ENCODE measurements at places on chromosomes 7 and 10. TPM values are rescaled to one million over a fixed set of nuclear protein-coding genes. Genes with fewer than 3 reads are reported as not detected.
A peak's percentile ranks its signal among the peaks of the same experiment; 100 is the strongest.

The FAM25G gene
- not detected for total RNA-seq

The CHST15 gene
- 39.7 TPM for total RNA-seq

The TFPI2 gene
- total RNA-seq, result 42.5 TPM

GRCh38 chr10:68053553-68053952 lies 21.5 kb downstream of the HERC4 start:
- DNase-seq, result no peak

DNA sequence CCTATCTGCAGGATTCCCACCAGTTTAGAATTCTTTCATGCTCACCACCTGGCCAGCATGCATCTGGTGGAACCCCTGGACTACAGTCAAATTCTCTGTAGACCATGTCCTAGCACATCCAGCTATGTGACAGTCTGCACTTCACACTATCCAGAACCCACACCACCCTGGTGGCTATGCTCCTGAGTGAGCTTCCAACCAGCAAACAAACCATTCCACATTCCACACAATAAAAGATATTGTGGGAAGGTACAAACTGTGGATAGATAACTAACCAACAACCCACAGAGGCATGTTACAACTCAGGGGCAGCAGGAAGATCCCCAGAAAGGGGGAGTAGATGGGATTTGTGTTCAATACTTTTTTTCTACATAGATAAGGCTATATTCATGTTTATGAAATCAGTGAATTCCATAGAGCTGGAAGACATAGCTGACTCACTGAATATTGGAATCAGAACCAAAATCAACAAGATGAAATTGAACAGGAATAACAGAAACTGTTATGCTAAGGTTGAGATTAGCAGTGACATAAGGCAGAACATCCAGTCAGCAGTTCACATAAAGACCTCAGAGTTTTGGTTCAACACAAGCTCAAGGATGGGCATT lies 72.5 kb downstream of the LRRC17 start:
- no peak for DNase-seq

GRCh38 chr10:113326160-113327111 lies 226.4 kb upstream of the HABP2 start:
- no peak for DNase-seq

DNA sequence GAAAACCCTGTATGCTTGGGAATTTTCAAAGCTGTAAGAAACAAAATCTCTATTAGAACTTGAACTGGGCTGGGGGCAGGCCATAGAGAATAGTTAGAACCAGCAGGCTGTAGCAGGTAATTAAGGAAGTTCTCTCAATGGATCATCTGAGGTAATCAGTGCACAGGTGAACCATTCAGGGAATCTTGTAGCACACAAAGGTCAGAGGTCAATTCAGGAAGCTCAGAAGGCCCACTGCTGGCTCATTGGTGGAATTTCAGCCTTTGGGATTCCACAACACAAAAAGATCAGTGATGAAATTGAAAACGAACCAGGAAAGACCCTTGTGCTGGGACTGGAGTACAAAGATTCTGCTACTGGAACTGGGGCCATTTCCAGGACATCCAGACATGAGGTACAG lies 82.0 kb downstream of the TMEM168 start:
- DNase-seq, result no peak

DNA sequence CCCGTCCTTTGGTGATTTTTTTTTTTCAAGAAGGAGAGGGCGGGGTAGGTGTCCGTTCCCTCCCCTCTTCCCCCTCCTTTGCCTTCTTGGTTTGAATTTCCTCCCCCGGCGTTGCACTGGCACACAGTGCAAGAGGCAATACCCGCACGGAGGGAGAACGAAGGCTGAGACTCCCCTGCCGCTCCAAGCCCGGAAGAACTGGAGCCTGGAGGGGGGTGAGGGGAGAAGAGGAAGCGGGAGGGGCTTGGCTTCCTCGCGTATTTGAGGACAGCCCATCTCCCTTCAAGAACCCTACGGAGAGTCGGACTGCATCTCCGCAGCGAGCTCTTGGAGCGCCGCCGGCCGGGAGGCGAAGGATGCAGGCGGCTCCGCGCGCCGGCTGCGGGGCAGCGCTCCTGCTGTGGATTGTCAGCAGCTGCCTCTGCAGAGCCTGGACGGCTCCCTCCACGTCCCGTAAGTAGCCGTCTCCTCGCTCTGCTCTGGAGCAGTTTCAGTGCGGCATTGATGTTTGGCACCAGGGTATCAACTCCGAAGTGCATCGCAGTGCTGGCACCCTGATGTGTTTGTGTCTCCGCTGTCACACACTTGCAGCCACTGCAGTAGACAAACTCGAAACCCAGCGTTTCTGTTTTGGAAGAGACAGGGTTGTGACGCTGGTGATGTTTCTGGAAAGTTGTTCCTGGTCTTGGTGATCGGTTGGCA lies at the start of gene CNTNAP2:
Gene CNTNAP2, plus strand, starts transcription at position 281 of the 702 bp plus-strand sequence. Its CDS starts 76 bp downstream, at position 357.
- DNase-seq, result peak; percentile 94

DNA sequence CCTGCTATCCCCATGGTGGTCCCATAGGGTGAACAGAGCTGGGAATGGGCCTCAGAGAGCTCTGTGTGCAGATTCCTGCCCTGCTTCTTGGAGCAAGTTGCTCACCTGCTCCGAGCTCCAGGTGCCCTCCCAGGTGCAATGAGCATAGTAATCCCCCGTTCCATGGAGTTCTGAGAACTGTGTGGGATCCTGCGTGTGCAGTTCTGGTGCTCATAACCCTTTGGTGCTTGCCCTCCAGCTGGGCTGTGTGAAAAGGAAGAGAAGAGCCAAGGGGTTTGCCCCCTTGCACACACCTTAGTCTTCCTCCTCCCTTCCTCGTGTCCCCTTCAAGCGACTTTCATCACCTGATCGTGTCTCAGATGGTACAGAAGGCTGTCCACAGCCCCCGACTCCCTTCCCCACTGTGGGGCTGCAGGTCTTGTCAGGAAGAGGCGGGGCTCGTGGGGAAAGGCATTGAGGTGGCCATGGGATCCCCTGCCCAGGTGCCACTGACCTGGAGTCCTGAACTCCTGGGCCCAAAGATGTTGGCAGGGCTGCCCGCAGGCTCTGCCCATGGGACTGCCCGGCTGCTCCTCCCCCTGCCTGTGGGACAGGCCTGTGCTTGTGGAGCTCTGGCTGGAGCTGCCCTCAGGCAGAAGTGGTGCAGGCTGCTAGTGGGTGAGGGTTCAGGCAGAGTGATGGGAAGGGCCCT lies 21.9 kb upstream of the ZNF488 start:
- no peak for DNase-seq

The ANKIB1 gene
- 59.0 TPM for total RNA-seq

The CCL24 gene
- total RNA-seq, result not detected

- no peak for DNase-seq
These were observed 31.9 kb upstream of the AGR3 start for GRCh38 chr7:16913643-16914042.

The LIPJ gene
- total RNA-seq, result not detected

- no peak for DNase-seq
These were observed 1.3 kb downstream of the IMMP2L start for GRCh38 chr7:111560773-111561653.

- DNase-seq, result no peak
These were observed 143.9 kb downstream of the PFKFB3 start for GRCh38 chr10:6346631-6347030.

All from kidney (tissue), 22 donors.